ENCODE measurements at places on chromosomes 5 and 9.

DNA sequence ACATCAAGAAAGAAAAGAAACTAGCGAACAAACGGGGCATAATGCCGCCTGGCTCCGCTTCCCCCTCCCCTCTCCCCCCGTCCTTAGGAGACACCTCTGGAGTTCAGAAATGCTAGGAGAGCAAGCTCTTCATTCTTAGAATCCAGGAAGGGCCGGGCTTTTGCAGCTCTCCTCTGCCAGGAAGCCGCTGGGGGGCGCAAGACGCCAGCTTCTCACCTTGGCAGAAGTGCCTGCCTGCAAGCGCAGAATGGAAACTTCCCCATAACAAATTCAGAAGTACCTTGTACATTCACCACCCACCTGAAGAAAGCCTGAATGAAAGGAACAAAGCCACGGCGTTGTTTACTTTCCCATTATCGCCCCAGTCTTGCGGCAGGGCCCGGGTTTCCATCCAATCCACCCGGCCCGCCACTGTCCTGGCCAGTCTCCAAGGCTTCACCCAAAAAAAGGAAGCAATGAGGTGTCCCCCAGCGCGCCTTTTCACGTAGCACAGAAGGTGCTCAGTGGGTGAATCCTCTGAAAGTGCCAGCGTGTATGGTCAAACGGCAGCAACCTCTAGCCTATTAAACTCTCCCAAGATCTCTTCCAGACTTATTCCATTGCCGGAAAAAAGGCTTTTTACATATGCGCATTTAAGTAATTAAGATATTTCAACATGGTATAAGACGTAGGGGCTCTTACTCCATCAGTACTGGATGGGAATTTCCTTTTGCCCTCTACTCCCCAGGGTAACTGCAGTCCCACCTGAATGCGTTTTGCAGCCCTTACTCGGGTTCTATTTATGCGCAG lies 1.6 kb upstream of the GADD45G start:
- peak; percentile 91 for DNase-seq

DNA sequence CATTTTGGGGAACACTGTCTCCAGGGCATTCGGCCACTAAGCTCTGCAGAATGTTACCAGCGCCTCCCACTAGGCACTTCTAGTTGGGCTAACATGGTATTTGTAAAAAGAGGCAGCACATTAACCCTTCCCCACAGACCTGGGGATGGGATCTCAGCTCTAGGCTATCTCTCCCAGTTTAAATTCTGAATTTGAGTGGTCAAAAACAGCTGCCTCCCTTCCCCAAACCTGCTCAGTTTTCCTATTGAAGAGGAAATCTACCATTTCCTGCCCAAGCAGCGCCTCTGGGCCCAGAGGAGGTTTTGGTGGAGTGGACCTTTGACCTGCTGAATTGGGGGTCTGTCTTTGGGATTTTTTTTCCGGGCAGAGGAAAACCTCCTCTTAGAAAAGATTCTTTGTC lies 53.2 kb downstream of the ENC1 start:
- DNase-seq: no peak

DNA sequence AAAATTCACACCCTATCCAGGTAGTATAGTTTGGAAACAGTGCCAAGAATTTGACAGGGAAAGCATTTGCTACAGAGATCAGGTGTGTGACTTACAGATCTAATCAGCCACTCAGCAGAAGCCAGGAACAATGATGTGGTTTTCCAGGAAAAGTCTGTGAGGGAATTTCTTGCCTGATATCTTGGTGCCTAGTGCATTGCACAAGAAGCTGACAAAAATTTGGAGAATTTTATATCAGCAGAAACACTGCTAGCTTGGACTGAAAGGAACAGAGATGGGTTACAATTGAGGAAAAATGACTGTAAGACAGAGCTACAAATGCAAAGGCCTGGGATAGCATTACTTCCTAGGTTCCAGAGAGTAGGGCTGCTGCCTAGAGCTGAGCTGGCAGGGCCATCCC lies 658.1 kb upstream of the CHD1 start:
- no peak for DNase-seq

DNA sequence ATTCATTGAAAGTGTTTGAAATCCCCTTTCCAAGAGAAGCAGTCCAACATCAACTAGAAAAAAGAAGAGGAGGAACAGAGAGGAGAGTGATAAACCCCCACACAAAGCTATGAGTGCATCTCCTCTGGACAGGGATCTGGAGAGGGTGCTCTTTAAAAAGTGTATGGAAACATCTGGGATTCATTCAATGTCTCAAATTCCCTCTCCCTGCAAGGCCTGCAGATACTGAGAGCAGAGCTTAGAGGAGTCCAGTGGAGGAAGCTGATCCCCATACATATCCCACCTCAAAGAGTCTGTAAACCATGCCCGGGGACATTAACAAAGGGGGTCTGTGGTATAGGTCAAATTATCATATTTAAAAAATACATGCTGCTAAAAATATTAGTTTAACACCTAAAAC lies 2.2 kb downstream of the SPOCK1 start:
- DNase-seq: no peak

- no peak for DNase-seq
Observed at GRCh38 chr9:91500509-91501014, 76.9 kb upstream of the NFIL3 start.

- no peak for DNase-seq
Observed at GRCh38 chr5:79107020-79107796, 4.4 kb upstream of the BHMT start.

DNA sequence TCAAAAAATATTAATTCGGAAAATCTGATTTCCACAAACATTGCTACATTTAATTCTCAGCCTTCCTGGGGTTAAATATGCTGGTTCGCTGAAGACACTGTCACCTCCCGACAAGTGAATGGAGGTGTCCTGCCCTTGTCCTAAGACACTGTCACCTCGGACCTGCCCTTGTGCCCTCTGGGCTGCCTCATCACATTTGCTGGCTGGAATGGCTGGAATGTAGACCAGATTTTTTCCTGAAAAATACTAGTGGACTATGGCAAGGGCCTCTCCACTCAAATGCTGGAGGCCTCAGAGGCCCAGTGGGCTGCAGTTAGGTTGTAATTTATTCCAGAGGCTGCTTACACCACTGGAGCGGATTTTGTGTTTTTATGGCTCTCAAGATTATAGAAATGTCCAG lies 28.2 kb downstream of the CACNA1B start:
- no peak for DNase-seq

DNA sequence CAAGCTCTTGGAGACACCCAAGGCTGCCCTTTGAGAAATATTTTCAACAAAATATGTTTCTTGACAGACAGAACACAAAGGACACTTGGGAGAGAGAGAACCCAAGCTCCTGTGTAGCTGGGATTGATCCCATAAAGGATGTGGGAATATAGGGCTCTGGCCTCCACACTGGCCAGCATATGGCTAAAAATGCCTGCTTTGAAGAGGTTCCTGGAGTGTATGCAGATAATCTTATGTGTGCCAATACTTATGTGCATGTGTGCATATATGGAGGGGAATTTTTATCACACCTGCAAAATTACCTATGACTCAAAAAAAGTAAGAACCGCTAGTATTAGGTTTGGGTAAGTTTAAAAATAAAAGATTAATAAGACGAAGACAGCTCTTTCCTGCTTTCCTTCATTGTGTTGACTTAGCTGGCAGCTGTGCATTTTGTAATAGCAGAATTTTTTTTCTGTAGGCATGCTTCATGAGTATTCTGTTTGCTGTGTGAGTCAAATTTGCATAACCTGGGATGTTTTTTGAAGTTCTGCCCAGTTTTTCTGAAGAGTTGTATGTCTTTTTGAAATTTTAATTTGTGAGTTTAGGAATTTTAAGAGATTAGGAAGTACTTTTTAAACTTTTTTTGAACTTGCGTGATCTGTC lies 42.6 kb downstream of the HACD4 start:
- no peak for DNase-seq

GRCh38 chr5:110194191-110194590 lies 504.5 kb downstream of the MAN2A1 start:
- DNase-seq: no peak

DNA sequence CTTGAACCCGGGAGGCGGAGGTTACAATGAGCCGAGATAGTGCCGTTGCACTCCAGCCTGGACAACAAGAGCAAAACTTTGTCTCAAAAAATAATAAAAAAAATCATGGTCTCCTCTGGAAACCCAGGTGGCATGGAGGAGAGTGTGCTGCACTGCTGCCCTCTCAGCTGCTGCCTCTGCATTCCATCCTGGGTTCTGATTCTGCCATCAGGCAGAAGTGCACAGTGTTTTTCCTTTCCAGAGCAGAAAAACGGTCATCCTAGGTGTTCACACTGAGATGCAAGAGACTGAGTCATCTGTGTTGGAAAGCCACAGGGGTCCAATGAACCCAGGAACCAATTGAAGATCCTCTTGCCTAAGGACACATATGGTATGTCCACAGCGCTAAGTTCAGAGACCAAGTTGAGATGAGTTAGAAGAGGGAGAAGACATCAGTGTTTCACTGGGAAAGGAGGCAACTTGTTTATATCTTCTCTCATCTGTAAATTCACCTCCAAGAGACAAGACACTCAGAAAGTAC lies 88.8 kb upstream of the DMRT1 start:
- DNase-seq: no peak

DNA sequence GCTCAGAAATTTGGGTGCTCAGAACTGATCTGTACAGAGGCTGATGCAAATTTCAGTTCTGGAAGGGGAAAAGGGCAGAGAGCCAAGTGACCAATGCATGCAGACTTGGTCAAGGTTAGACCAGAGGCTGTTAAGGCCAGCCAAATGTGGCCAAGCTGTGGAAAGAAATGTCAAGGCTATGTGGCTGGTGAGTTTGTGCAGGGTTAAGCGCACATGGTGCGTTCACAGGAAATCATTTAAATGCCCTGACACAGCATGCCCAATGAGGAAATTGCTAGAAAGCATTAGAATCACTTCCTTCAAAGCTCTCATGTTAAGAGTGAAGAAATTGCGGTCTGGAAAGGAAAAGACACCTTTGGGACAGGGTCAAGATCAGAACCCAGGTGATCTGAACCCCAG lies 58.0 kb downstream of the PTPN3 start:
- DNase-seq: no peak

DNA sequence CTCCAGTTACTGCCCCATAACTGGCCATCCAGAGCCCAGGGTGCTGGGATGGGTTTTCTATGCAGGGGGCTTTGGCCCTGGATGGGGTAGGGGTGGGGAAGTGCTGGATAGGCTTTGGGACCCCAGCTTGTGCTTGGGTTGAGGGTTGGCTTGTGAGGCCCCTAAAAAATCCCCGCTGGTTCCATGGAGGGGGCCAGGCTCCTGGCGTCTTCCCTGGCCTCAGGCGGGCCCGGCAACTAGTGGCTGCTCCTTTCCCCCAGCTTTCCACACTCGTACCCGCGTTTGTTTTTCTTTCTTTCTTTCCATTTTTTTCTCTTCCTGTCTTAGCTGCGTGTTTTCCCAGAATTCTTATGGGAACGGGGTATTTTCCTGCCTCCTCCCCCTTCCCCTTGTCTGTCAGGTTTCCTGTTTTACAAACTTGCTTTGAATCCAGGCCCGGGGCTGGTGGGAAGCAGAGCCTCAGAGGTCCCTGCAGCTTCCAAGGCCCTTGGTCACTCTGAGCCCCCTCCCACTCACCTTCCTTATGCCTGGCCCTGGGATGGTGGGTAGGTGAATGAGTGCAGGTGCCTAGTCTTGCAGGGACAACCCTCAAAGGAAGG lies 40.2 kb downstream of the RGS3 start:
- DNase-seq: no peak

DNA sequence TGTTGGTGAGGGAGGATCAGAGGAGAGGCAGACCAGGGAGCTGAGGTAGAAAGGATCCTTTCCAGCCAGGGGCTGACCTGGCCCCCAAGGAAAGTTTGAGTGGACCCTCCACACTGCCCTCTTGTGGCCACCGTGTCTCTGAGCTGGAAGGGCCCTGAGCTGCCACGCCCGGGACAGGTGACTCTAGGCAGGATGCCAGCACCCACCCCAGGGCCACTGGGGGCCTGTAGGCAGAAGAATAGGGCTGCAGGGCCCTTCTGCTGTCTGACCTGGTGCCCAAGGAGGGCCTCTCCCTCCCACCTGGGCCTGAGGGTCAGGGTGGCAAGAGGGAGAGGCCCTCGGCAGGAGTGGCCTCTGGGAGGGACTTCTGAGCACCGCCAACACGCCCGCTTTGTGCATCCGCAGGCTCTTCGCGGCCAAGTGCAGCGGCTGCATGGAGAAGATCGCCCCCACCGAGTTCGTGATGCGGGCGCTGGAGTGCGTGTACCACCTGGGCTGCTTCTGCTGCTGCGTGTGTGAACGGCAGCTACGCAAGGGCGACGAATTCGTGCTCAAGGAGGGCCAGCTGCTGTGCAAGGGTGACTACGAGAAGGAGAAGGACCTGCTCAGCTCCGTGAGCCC lies 76.8 kb downstream of the LMX1B start:
- DNase-seq: peak; percentile 55

DNA sequence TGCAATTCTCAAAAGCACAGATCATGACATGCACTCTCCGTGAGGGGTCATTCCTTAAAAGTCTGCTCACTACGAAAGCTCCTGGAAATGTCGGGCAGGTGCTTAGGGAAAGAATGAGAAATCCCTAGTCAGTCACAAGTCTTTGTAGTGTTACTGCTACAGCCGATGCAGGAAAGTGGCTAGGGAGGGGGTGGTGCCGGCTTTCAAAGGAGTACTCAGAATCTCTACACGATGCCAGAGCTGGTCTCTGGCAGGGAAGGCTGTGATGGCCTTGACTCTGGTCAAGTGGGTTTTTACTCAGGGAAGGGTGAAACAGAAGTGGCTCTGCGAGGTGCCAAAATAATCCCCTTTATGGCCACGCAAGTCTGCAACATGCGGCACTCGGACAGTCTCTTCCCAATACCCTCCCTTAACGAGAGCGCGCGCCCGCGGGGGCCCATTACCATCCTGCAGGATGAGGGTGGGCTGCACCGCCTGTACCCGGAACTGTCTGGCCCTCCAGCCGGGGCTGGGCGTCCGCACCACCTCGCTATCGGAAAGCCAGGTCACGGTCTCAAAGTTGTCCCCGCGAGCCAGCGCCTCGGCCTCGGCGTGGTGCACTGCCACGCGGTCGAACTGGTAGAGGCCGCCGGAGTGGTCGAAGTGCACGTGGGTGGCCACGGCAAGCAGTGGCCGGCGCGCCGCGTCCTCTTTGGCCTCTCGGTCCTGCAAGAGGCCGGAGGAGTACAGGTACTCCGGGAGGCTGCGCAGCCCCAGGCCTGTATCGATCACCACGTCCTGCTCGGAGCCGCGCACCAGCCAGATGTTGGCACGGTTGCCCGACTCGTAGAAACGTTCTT lies 956 bp downstream of the MBLAC2 start:
- peak; percentile 41 for DNase-seq

- no peak for DNase-seq
Observed at GRCh38 chr5:169719360-169720314, 82.6 kb downstream of the DOCK2 start.

- DNase-seq: no peak
Observed at GRCh38 chr5:170805666-170806065, 22.1 kb downstream of the GABRP start.

- DNase-seq: no peak
Observed at GRCh38 chr5:39073767-39074016, 507 bp downstream of the RICTOR start.

All from heart right ventricle (tissue), 16 donors.